SK-MEL-5 (cell line): ENCODE measurements at places on chromosomes 5 and 9. TPM values are rescaled to one million over a fixed set of nuclear protein-coding genes. Genes with fewer than 3 reads are reported as not detected.
A peak's percentile ranks its signal among the peaks of the same experiment; 100 is the strongest.

DNA sequence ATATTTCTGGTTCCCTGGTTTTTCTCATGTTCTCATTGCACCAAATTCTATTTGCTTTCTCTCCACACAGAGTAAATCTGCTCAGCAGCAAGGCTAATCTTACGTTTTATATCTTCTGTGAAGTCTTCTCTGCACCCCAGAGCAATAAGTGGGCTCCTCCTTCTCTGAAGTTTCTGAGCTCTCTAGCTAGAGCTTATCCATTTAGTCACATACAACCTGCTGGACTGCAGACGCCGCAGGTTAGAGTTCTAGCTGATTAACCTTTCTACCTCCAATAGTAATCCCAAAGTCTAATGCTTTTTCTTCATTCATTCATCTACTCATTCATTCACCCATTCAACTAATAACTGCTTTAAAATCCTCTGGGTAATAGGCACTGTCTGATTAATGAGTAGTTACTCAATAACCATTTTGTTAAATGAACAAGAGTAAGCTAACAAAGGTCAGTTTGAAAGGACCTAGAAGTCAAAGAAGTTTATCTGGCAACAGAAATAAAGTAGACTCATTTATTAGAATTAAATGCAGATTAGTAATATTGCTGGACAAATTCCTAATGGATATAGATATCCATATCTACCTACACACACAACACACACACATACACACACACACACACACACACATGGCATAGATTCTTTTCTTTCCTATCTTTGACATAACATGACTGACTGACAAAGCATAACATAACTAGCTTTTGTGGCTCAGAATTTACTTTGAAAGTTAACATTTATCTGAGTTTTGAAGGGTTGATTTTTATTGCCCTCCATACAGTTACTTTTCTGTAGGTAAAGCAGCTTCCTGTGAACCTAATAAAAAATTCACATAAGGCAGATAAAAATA, 984.6 kb upstream of the SEMA6A start:
- no peak for DNase-seq

DNA sequence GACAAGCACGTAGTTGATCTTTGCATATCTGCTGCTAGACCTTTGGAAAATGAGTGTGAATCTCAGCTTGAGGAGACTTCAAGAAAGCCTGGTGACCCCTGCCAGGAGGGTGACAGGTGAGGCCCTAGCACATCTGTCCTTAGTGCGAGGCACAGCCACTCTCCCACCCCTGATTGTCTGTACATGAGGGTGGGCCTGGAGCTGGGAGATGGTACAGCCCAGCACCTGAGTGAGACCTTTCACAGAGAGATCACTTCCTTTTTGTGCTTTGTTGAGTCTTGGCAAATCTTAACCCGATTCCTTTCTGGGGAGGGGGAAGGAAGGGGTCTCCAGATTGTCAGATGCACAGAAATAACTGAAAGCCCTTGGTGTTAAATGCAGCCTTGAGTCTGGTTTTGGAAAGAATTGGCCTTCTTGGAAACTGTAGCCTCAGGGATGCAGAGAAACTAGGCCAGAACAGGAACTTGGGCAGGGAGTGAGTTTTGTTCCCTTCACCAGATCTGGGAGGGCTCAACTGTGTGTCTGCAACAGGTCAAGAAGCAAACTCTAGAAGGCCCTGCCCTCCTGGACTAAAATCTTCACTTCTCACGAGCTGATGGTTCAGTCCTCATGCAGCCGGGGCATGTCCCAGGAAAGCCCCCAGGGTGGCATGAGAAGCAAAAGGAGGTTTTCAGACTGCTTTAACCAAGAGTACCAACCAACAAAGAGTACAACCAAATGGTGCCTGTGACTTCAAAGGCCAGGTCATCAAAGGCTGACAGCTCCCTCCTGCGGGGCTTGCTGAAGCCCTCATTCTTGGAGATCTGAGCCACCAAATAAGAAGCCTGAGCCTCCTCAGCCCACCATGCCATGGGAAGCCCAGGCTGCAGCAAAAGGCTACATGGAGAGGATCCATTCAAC, 20.8 kb upstream of the SEMA4D start:
- DNase-seq = no peak

GRCh38 chr5:164012371-164012770, 507.0 kb downstream of the MAT2B start:
- no peak for DNase-seq

Gene PCDHA1
- total RNA-seq = 0.48 and 0.55 TPM in 2 replicates

- no peak for DNase-seq
These were observed 33.1 kb upstream of the ORM1 start for GRCh38 chr9:114289571-114290481.

GRCh38 chr9:83154087-83154736, 91.3 kb upstream of the RASEF start:
- no peak for DNase-seq

DNA sequence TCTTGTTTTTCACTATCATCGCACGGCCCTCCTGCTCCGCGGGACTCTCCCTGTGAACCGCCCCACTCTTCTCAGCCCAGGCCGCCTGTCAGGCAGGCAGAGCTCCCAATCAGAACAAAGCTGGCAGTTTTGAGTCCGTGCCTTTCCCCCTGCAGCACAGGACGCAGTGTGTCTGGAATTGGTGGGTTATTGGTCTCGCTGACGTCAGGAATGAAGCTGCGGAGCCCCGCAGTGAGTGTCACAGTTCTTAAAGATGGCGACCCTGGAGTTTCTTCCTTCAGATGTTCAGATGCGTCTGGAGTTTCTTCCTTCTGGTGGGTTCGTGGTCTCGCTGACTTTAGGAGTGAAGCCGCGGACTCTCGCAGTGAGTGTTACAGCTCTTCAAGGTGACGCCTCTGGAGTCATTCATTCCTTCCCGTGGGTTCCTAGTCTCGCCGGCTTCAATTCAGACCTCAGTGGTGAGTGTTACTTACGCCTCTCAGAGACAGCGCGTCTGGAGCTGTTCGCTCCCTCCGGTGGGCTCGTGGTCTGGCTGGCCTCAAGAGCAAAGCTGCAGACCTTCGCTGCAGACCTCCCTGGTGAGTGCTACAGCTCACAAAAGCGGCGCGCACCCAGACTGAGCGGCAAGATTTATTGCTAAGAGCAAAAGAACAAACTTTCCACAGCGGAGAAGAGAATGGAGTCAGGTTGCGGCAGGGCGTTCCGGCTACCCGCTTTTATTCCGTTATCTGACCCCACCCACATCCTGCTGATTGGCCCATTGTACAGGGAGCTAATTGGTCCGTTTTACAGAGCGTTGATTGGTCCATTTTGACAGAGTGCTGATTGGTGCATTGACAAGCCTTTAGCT, 7.4 kb downstream of the ZDHHC11B start:
- DNase-seq = no peak

GRCh38 chr9:3873818-3874217, 348.0 kb upstream of the RFX3 start:
- DNase-seq = no peak

GRCh38 chr9:12963537-12963936, 188.7 kb downstream of the LURAP1L start:
- DNase-seq = no peak

DNA sequence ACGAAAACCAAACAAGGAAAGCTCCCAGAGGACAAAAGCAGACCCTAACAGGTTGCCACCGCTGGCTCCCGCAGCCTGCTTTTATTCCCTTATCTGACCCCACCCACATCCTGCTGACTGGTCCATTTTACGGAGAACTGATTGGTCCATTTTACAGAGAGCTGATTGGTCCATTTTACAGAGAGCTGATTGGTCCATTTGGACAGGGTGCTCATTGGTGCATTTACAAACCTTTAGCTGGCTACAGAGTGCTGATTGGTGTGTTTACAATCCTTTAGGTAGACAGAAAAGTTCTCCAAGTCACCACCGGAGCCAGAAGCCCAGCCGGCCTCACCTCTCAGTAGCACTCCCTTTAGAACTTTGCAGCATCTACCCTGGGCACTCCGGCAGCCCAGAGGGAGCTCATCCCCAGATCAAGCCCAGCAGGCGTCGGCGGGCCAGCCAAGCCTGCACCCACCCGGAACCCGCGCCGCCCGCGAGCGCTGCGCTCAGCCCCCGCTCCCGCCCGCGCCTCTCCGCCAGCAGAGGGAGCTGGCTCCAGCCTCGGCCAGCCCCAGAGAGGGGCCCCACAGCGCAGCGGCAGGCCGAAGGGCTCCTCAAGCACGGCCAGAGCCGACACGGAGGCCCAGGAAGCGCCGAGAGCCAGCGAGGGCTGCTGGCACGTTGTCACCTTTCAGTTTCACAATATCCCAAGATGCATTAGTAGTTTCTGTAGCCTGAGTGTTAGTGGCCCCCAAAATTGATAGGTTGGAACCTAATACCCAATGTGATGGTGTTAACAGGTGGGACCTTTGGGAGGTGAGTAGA, 35.3 kb upstream of the CLPTM1L start:
- peak; percentile 50 for DNase-seq

- DNase-seq = no peak
These were observed 61.5 kb upstream of the TEX48 start for GRCh38 chr9:114743446-114743845.

Gene LMX1B
- total RNA-seq = 2.7 and 5.6 TPM in 2 replicates

Gene SLC34A3
- total RNA-seq = not detected in 2 replicates

DNA sequence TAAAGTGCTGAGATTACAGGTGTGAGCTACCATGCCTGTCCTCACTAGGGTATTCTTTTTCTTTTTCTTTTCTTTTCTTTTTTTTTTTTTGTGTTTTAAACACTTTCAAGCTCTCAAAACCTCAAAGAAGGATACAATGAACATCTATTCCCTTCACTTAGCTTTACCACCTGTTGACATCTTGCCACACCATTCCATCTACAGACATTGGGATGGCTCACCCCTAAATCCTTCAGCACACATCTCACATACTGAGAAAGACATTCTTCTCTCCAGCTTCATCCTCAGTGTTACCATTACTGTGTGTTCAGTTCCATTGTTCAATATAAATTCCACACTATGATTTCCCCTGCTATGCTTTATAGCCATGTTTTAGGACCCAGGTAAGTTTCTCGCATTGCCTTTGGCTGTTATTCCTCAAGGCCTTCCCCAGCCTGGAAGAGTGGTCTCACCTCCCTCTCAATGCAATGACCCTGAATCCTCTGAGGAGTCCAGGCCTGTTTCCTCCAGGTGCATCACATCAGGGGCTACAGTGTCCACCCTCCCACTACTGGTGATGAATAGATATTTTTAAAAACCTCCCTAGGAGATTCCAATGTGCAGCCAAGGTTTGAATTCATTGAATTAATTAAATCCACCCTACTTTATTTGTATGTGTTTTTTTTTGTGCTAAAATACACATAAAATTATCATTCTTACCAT, 16.7 kb downstream of the IQGAP2 start:
- DNase-seq = no peak

DNA sequence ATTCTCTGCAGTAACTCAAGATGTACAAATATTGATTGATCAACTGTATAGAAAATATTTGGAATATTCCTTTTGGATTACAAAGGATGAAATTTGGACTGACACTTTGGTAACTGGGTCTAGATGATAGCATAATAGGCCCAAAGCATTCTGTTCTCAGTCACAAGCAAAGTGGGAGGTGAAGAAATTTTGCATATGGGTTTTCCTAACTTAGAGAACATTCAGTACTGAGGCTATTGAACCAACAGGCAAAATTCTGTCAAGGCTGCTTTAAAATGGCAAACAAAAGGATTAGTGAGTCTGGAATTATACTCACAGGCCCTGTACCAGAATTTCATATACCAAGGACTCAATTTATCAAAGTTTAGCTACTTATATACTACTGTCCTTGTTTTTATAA, 1020.6 kb downstream of the TLE4 start:
- DNase-seq = no peak

Gene ECM2
- not detected in 2 replicates for total RNA-seq

GRCh38 chr9:15433191-15433590, 10.5 kb downstream of the SNAPC3 start:
- no peak for DNase-seq

DNA sequence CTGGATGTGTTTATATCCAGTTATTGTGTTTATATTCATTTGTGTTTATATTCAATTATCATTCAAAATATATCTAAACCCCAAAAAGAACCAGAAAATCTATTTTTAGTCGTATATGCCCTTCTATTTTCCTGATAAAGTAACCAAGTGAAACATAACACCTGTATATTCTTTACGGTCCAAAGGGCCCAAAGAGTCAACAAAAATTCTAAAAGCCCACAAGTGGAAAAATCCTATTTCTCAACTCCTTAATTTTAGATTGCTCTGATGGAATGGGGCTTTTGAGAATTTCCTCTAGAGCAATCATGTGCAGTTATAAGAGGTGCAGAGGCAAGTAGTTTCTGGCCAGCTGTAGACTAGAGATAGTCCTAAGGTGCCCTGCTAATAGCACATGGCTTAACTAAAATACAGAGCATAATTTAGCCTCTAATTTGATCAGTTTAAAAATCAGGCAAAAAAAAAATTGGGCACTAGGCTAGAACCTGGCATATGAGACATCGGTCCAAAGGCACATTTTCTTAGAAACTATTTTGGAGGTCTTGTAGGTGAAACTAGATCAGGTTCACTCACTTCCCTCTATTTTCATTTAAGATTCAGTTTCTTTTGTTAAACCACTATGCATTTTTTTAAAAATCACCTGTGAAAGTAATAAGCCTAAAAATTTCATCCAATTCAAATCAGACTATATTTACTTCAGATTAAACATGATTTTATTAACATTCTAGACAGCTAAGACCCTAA, 256.0 kb downstream of the FBXL17 start:
- no peak for DNase-seq

Gene GDNF
- total RNA-seq = 1.1 TPM in 2 replicates

Gene NMUR2
- not detected in 2 replicates for total RNA-seq

- no peak for DNase-seq
These were observed 72.0 kb upstream of the COL5A1 start for GRCh38 chr9:134569626-134570025.

DNA sequence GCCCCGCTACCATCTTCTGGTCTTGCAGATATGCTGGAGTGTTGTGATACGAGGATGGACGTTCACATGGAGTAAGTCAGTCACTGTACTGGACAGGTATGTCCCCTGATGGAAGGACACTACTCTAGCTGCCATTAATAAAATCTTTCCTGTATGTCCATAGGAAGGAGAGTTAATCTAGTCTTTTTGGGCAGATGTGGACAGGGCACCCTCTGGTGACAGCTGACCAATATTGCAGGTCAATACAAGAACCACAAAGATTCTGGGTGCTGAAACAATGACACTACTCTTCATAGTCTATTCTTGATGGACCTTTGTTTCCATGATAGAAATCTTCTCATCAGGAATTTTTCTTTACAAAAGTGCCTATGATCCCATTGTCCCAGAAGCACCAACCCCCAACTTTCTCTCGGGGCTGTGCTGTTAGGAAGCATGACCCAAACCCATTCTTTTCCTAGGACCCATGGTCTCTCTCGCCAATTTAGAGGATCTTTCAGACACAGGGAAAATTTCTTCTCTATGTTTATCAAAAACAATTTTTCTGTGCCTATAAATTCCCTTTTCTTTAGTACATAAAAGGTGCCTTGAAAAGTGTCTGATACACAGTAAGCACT, 376.9 kb downstream of the DTWD2 start:
- peak; percentile 72 for DNase-seq

Gene MPDZ
- 28.4 and 29.4 TPM in 2 replicates for total RNA-seq

GRCh38 chr5:123279136-123279535, 144.1 kb downstream of the CEP120 start:
- no peak for DNase-seq

Gene FBN2
- total RNA-seq = 0.34 and 0.43 TPM in 2 replicates
